ENCODE measurements at places on chromosomes 6 and 20. TPM values are rescaled to one million over a fixed set of nuclear protein-coding genes. Genes with fewer than 3 reads are reported as not detected.

The ARID1B gene
- total RNA-seq, result 165 TPM

The PDE10A gene
- total RNA-seq, result not detected

The DEK gene
- 177 TPM for total RNA-seq

The TRIM15 gene
- not detected for total RNA-seq

The OR12D3 gene
- not detected for total RNA-seq

The SRC gene
- 75.8 TPM for total RNA-seq

The TNFRSF6B gene
- 1.1 TPM for total RNA-seq

DNA sequence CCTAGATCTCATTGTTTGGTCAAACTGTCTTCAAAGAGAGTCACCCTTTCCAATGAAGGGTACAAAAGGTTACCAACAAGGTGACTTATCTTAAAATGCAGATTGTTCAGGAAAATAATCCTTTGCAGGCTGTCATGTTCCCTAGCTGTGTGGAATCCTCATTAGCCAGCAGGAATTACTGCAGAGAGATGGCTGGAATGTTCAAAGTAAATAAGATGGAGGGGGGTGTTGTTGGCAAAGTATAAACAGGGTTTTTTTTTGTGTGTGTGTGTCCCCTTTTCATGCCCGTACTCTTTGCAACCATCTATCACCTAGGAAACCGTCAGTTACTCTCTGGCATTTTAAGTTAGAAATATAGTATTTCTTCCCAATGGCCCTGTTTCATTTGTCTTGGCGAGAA, 6.5 kb downstream of the NEDD9 start:
- no peaks in the 10 kb centered on the region for H3K27me3 ChIP-seq
- no peak overlapping the region for H3K4me3 ChIP-seq
- peaks cover 70% of the 10 kb centered on the region for H3K4me1 ChIP-seq
- DNase-seq, result no peak

- no peak overlapping the region for H3K4me3 ChIP-seq
- DNase-seq, result no peak
- peaks cover 7% of the 10 kb centered on the region for H3K4me1 ChIP-seq
- peaks cover 24% of the 10 kb centered on the region for H3K36me3 ChIP-seq
- H3K27me3 ChIP-seq, result no peaks in the 10 kb centered on the region
Observed at GRCh38 chr6:35429463-35429862, 22.7 kb upstream of the FANCE start.

GRCh38 chr6:148547110-148547509, 199.7 kb upstream of the UST start:
- no peak overlapping the region for H3K4me3 ChIP-seq
- H3K4me1 ChIP-seq, result peaks cover 7% of the 10 kb centered on the region
- H3K27ac ChIP-seq, result no peak overlapping the region
- peaks cover 73% of the 10 kb centered on the region for H3K36me3 ChIP-seq
- DNase-seq, result no peak

DNA sequence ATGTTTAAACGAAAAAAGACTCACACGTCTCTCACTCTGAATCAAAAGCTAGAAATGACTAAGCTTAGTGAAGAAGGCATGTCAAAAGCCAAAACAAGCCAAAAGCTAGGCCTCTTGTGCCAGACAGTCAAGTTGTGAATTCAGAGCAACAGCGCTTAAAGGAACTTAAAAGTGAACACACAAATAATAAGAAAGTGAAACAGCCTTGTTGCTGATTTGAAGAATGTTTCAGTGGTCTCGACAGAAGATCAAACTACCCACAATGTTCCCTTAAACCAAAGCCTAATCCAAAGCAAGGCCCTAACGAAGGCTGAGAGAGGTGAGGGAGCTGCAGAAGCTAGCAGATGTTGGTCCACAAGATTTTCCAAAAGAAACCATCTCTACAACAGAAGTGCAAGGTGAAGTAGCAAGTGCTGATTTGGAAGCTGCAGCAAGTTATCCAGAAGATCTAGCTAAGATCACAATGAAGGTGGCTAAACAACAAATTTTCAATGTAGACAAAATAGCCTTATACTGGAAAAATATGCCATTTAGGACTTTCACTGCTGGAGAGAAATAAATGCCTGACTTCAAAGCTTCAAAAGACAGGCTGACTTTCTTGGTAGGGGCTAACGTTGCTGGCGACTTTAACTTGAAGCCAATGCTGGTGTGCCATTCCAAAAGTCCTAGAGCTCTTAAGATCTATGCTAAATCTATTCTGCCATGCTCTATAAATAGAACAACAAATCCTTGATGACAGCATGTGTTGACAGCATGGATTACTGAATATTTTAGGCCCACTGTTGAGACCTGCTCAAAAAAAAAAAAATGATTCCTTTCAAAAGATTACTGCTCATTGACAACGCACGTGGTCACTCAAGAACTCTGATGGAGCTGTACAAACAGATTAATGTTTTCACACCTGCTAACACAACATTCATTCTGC, 40.3 kb downstream of the SEC63 start:
- H3K27ac ChIP-seq, result no peak overlapping the region
- DNase-seq, result no peak
- no peaks in the 10 kb centered on the region for H3K27me3 ChIP-seq
- no peaks in the 10 kb centered on the region for H3K4me1 ChIP-seq

DNA sequence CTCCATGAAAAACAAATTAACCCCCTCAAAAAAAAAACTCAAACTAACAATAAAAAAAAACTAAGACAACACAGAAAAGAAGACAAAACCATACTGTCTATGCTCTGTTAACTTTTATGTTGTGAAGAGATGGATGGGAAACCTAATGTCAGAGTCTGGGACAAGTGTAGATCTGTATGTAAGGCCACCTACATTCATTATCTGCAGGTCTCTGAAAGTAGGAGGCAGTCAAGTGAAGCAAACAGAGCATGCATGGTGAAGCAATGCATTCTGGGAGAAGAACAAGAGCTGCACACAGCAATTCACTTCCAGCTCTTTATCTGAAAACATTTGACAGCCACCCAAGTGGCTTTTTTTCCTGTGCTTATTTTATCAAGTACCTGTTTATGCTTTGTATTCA, 452.0 kb downstream of the EPHA7 start:
- no peak overlapping the region for H3K4me3 ChIP-seq
- no peaks in the 10 kb centered on the region for H3K36me3 ChIP-seq
- H3K4me1 ChIP-seq, result no peaks in the 10 kb centered on the region
- no peaks in the 10 kb centered on the region for H3K27me3 ChIP-seq
- H3K27ac ChIP-seq, result no peak overlapping the region

DNA sequence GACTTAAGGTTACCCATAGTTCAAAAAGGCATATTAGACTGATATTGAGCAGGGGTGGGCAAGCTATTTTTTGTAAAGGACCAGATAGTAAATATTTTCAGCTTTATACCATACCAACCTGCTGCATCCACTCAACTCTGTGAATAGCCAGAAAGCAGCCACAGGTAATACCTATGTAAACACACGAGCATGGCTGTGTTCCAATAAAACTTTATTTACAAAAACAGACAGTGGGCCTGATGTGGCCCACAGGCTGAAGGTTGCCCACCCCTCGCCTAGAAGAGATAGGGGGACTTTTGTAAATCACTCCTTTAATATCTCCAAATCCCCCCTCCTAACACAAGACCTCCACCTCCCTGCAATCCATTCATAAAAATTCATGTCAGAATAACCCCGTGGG, 64.4 kb downstream of the PSMG4 start:
- peaks cover 26% of the 10 kb centered on the region for H3K4me1 ChIP-seq
- peaks cover 6% of the 10 kb centered on the region for H3K36me3 ChIP-seq
- no peak for DNase-seq
- no peaks in the 10 kb centered on the region for H3K27me3 ChIP-seq

- H3K27me3 ChIP-seq, result no peaks in the 10 kb centered on the region
- no peak overlapping the region for H3K27ac ChIP-seq
- peaks cover 13% of the 10 kb centered on the region for H3K4me1 ChIP-seq
- H3K4me3 ChIP-seq, result no peak overlapping the region
Observed at GRCh38 chr6:85496009-85496579, 46.2 kb downstream of the NT5E start.

GRCh38 chr6:159117046-159117445, 52.2 kb upstream of the FNDC1 start:
- H3K27me3 ChIP-seq, result no peaks in the 10 kb centered on the region
- no peak for DNase-seq
- H3K27ac ChIP-seq, result peak overlapping the region; percentile 52
- no peak overlapping the region for H3K4me3 ChIP-seq
- no peaks in the 10 kb centered on the region for H3K4me1 ChIP-seq
- no peaks in the 10 kb centered on the region for H3K36me3 ChIP-seq

DNA sequence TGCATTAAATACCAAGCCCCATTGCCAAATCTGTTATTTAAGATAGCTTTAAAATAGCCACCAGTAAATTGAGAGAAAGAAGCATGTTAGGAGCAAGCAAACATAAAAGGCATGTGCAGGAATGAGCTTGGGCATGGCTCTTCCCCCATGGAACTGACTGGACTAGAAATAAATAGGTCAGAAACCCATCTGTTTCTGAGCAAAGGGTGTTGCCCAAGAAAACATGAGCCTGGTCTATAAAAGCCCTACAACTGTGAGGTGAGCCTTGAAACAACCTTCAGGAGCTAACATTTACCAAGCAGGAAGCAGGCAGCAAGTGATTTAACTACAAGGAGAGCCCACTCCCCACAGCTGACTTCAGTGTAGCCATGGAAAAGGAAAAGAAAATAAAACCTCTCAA, 126.3 kb downstream of the C6orf118 start:
- no peaks in the 10 kb centered on the region for H3K27me3 ChIP-seq
- H3K4me3 ChIP-seq, result no peak overlapping the region
- no peaks in the 10 kb centered on the region for H3K36me3 ChIP-seq
- DNase-seq, result no peak
- no peaks in the 10 kb centered on the region for H3K4me1 ChIP-seq
- no peak overlapping the region for H3K27ac ChIP-seq

DNA sequence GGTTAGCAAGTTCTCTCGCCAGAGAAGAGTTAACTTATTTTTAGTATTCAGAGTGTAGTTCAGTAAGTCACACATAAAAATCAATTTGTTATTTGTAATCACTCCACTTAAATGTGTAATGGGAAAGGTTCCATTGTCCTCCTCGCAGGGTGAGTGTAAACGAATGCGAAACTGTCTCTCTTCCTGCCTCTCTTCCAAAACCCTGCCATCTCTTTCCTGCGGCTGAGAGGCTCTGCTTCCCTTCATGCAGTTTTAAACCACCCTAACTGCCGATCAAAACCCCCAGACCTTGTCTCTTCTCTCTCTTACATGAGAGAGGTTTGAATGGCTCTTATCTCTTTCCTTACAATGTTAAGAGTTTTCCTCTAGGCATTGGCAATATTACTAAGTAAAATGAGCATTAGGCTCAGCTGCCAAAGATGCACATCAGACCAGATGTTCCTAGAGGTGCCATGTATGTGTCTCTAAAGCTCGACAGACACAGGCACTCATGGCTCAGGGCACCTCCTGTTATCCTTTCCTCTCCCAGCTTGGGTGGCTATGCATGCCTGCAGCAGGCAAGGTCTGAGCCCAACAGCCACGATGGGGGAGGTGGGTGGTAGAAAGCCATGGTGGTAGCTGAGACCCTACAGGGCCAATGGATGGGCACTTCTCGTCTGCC, 91.2 kb downstream of the JARID2 start:
- H3K36me3 ChIP-seq, result no peaks in the 10 kb centered on the region
- no peak overlapping the region for H3K4me3 ChIP-seq
- H3K27me3 ChIP-seq, result no peaks in the 10 kb centered on the region
- no peak overlapping the region for H3K27ac ChIP-seq

DNA sequence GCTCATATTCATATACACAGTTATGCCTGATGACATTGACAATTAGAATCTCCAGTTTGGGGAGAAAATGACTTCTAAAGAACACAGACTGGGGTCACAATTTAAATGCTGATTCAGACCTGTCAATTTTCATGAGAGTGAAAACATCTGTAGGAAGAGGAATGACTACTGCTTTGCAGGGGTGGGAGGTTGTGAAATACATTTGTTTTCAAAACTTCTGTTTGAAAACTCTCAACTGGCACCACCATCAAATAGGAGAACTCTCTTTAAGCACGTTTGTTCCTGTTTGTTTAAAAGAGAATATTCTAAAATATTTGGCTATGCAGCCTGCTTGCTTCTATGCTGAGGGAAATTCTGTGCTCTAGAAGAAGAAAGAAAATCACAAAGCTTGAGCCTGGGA, 50.8 kb upstream of the ADGRF5 start:
- H3K27ac ChIP-seq, result no peak overlapping the region
- no peaks in the 10 kb centered on the region for H3K27me3 ChIP-seq

DNA sequence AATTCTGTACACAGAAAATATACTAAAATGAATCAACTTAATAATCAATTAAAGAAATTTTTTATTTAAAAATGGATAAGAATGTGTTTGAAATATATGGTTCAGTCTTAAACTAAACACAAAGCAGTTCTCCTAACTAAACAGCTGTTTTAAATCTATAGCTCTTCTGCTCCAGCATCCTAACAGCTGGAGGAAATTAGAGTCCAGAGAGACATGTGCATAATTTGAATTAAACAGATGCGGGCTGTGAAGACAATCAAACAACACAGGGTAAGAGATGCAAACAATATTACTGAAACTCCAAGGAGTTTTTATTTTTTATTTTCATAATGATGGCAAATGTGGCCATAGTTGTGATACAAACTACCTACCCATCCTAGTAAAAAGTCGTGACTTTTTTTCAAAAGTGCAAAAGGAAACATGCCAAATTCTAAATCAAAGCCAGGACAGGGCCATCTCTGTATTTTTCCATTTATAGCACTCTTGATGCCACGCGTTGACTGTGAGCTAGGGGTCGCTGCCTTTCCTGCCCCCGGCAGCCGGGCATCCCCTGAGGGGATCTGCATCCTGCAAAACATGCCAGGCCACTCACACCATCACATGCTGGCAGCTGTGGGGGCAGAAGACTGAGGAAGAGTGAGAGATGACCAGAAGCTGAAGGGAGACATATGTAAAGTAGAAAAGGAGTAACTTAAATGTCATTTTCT, 310.6 kb downstream of the PRKN start:
- no peaks in the 10 kb centered on the region for H3K36me3 ChIP-seq
- no peaks in the 10 kb centered on the region for H3K4me1 ChIP-seq
- H3K4me3 ChIP-seq, result no peak overlapping the region
- no peak overlapping the region for H3K27ac ChIP-seq

- no peaks in the 10 kb centered on the region for H3K27me3 ChIP-seq
- H3K36me3 ChIP-seq, result no peaks in the 10 kb centered on the region
- H3K27ac ChIP-seq, result no peak overlapping the region
- peak; percentile 63 for DNase-seq
Observed at GRCh38 chr6:1424306-1424927, 35.0 kb downstream of the FOXF2 start.

- peaks cover 37% of the 10 kb centered on the region for H3K36me3 ChIP-seq
- H3K4me1 ChIP-seq, result peaks cover 62% of the 10 kb centered on the region
- DNase-seq, result no peak
- peak overlapping the region; percentile 13 for H3K27ac ChIP-seq
- H3K4me3 ChIP-seq, result no peak overlapping the region
Observed at GRCh38 chr20:58659841-58660240, 8.8 kb downstream of the STX16 start.

DNA sequence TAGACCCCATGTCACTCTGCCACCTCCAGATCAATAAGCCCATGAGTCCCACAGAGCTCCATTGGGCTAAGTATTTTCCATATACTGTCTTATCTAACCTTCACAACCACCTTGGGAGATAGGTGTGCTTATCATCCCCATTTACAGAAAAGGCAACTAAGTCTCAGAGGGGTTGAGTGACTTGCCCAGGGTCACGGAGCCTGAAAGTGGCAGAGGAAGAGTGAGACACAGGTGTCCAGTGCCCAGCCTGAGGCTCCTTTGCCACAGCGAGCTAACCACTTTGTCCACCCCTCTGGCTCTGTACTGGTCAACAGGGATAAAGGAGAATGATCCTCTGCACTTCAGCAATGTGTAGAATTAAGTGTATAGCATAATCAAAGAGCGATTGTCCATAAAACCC, 124.5 kb downstream of the GMDS start:
- no peaks in the 10 kb centered on the region for H3K4me1 ChIP-seq
- no peak overlapping the region for H3K4me3 ChIP-seq
- DNase-seq, result no peak
- H3K36me3 ChIP-seq, result peaks cover 5% of the 10 kb centered on the region
- H3K27ac ChIP-seq, result no peak overlapping the region
- no peaks in the 10 kb centered on the region for H3K27me3 ChIP-seq

GRCh38 chr6:161696801-161697200, 422.9 kb upstream of the AGPAT4 start:
- no peak overlapping the region for H3K27ac ChIP-seq
- no peak for DNase-seq

Data from stomach (tissue), 19 donors.